ENCODE measurements at places on chromosomes 5 and 9. TPM values are rescaled to one million over a fixed set of nuclear protein-coding genes. Genes with fewer than 3 reads are reported as not detected.

Gene SLC6A19
- total RNA-seq = 0.23 TPM

Gene HBEGF
- total RNA-seq = 5.0 TPM

Gene MYMK
- total RNA-seq = not detected

Gene CFAP77
- total RNA-seq = not detected

Gene IL9
- not detected for total RNA-seq

Gene SHISAL2B
- not detected for total RNA-seq

Gene SGCD
- not detected for total RNA-seq

Gene GFI1B
- total RNA-seq = 0.08 TPM

Gene IRX1
- not detected for total RNA-seq

Gene IL4
- total RNA-seq = not detected

Gene ANXA1
- total RNA-seq = 72.0 TPM

Gene MELK
- 112 TPM for total RNA-seq

Gene PCA3
- total RNA-seq = not detected

Gene ELL2
- 68.5 TPM for total RNA-seq

Gene ZMAT2
- total RNA-seq = 62.2 TPM

Gene SLC4A9
- not detected for total RNA-seq

Gene ZBED3
- total RNA-seq = 6.8 TPM

Gene KCNMB1
- total RNA-seq = not detected

Gene PRDM9
- total RNA-seq = not detected

Gene PKN3
- total RNA-seq = 19.9 TPM

Gene TTLL11
- 1.1 TPM for total RNA-seq

Gene INSL6
- total RNA-seq = not detected

Gene PTGER4
- total RNA-seq = 20.0 TPM

Gene CNTFR
- total RNA-seq = 2.7 TPM

Gene KCTD16
- total RNA-seq = 0.08 TPM

Gene SLC6A3
- 0.05 TPM for total RNA-seq

Gene CCDC192
- total RNA-seq = not detected

Gene ADCY2
- total RNA-seq = 0.13 TPM

Gene REEP2
- total RNA-seq = 6.5 TPM

Gene TICAM2
- 1.6 TPM for total RNA-seq

Gene PCDHGB1
- 2.0 TPM for total RNA-seq

Gene NNT
- total RNA-seq = 78.7 TPM

Gene FOXD4
- 0.23 TPM for total RNA-seq

Gene TRMO
- total RNA-seq = 10.4 TPM

Gene PDE8B
- total RNA-seq = 0.62 TPM

Gene RELL2
- 13.3 TPM for total RNA-seq

Gene AFF4
- total RNA-seq = 78.3 TPM

Gene ZDHHC11B
- 1.4 TPM for total RNA-seq

Gene PIGO
- total RNA-seq = 58.7 TPM

Gene SOHLH1
- not detected for total RNA-seq

Gene APBA1
- total RNA-seq = 0.05 TPM

Gene CCDC171
- total RNA-seq = 1.5 TPM

Gene GNG10
- total RNA-seq = 40.0 TPM

Gene RALGPS1
- 7.2 TPM for total RNA-seq

Gene ZNF169
- 3.1 TPM for total RNA-seq

Gene NR5A1
- total RNA-seq = 2.5 TPM
